Muscle of leg (tissue), 16 donors: ENCODE measurements at places on chromosomes 12 and 14. TPM values are rescaled to one million over a fixed set of nuclear protein-coding genes. Genes with fewer than 3 reads are reported as not detected.
A peak's percentile ranks its signal among the peaks of the same experiment; 100 is the strongest.

- DNase-seq: no peak
- no peak overlapping the region for H3K4me3 ChIP-seq
- peaks cover 59% of the 10 kb centered on the region for H3K36me3 ChIP-seq
- no peaks in the 10 kb centered on the region for H3K4me1 ChIP-seq
- H3K27ac ChIP-seq: no peak overlapping the region
- H3K27me3 ChIP-seq: no peaks in the 10 kb centered on the region
Measured at GRCh38 chr12:110330544-110330943, 49.5 kb downstream of the ATP2A2 start.

- no peak overlapping the region for H3K4me3 ChIP-seq
- no peaks in the 10 kb centered on the region for H3K4me1 ChIP-seq
- no peak overlapping the region for H3K27ac ChIP-seq
- H3K27me3 ChIP-seq: no peaks in the 10 kb centered on the region
- H3K36me3 ChIP-seq: no peaks in the 10 kb centered on the region
Measured at GRCh38 chr12:22858849-22859570, 234.0 kb downstream of the ETNK1 start.

FAM90A1 gene
- total RNA-seq: 0.09 TPM

KLRD1 gene
- total RNA-seq: 0.58 TPM

DNA sequence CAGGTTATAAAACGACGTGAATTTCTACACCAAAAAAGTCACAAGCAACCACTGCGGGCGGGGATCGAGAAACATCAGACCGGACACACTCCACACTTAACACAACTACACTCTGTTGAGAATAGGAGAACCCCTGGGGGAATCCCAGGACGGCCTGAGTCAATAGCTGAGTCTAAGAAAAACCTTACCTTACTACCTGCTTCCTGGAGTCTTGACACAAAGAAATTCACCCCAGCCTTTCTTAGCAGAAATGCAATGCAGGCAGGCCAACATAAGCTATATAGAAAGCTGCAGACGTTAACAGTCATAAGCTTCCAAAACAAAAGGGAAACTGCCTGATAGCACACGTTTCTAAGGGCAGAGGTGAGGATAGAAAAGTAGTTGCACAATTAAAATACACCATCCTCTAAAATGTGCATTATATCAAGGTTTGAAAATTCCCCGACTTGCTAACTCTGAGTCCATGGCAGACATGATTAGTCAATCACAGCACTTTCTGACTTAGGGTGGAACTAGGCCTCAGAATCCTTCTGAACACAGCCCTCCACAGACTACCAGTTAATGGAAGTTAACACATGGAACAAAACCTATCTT lies 68.0 kb downstream of the CCDC88C start:
- no peaks in the 10 kb centered on the region for H3K36me3 ChIP-seq
- no peak overlapping the region for H3K27ac ChIP-seq
- H3K27me3 ChIP-seq: no peaks in the 10 kb centered on the region
- no peak for DNase-seq
- peaks cover 32% of the 10 kb centered on the region for H3K4me1 ChIP-seq

DNA sequence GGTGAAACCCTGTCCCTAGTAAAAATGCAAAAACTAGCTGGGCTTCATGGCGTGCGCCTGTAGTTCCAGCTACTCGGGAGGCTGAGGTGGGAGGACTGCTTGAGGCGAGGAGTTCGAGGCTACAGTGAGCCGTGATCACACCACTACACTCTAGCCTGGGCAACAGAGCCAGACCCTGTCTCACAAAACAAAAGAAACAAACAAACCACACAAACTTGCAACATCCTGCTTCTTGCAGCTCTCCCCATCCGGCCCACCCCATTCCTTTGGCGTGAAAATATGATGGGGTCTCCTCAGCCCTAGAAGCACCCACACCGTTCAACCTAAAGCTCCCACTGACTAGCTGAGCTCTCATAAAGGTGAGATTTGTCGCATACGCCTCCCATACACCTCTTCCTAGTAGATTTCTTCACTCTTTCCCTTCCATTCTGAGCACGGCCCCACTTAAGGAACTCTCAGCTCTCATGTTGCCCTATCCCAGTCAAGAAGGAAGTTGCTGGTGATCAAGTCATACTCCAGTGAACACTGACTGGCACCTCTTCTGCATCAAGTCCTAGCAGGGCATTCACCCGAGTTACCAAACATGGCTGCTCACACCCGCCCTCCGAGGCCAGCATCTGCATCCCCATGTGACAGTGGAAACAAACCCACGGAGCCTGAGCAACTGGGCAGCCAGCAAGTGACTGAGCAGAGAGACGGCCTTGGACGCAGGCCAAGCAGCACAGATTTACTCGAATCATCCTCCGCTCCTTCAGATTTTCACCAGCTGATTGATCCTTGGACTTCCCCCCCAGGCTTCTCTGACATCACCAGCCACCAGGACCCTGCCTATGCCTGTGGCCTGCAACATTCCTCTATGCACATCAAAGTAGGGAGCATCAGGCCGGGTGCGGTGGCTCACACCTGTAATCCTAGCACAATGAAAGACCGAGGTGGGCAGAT lies 18.9 kb upstream of the CD27 start:
- no peaks in the 10 kb centered on the region for H3K36me3 ChIP-seq
- no peak overlapping the region for H3K4me3 ChIP-seq
- peaks cover 12% of the 10 kb centered on the region for H3K4me1 ChIP-seq
- no peaks in the 10 kb centered on the region for H3K27me3 ChIP-seq

- H3K36me3 ChIP-seq: peaks cover 8% of the 10 kb centered on the region
- DNase-seq: no peak
- H3K4me3 ChIP-seq: no peak overlapping the region
Measured at GRCh38 chr12:122959566-122960192, 6.6 kb downstream of the ABCB9 start.

GALNT9 gene
- 0.93 TPM for total RNA-seq

- H3K27ac ChIP-seq: no peak overlapping the region
- DNase-seq: peak; percentile 32
- H3K36me3 ChIP-seq: no peaks in the 10 kb centered on the region
- H3K27me3 ChIP-seq: no peaks in the 10 kb centered on the region
- H3K4me1 ChIP-seq: peaks cover 4% of the 10 kb centered on the region
- no peak overlapping the region for H3K4me3 ChIP-seq
Measured at GRCh38 chr14:89117012-89117411, 292.6 kb downstream of the TTC8 start.

DNA sequence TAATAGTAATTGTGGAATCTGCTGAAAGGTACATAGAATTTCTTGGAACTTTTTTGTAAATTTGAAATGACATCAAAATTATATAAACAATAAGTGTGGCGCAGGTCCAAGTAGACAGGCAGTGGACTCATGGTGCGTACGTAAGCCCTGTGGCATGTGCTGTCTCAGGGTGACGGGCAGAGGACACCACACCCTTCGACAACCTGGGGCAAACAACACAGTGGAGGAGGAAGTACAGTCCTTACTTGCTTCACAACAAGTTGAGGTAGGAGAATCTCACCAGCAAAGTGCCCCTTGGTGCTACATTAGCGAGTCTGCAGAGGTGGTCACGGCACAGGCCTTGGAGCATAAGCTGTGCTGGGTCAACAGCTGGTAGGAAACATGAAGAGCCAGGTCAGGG lies 180.9 kb downstream of the AEBP2 start:
- H3K4me1 ChIP-seq: peaks cover 2% of the 10 kb centered on the region
- DNase-seq: no peak
- H3K36me3 ChIP-seq: no peaks in the 10 kb centered on the region
- H3K27me3 ChIP-seq: no peaks in the 10 kb centered on the region

GRCh38 chr12:132824053-132824452 lies 4.6 kb downstream of the GOLGA3 start:
- no peak overlapping the region for H3K4me3 ChIP-seq
- peaks cover 20% of the 10 kb centered on the region for H3K4me1 ChIP-seq
- no peaks in the 10 kb centered on the region for H3K27me3 ChIP-seq
- no peak for DNase-seq

PLEKHG7 gene
- 0.18 TPM for total RNA-seq

GRCh38 chr14:100880271-100881101 lies 23.0 kb downstream of the RTL1 start:
- peaks cover 79% of the 10 kb centered on the region for H3K4me1 ChIP-seq
- H3K36me3 ChIP-seq: peaks cover 88% of the 10 kb centered on the region
- DNase-seq: no peak

GRCh38 chr12:123200414-123200813 lies 32.5 kb downstream of the MPHOSPH9 start:
- H3K4me1 ChIP-seq: no peaks in the 10 kb centered on the region
- peaks cover 29% of the 10 kb centered on the region for H3K36me3 ChIP-seq

CYP46A1 gene
- total RNA-seq: 2.3 TPM

DNA sequence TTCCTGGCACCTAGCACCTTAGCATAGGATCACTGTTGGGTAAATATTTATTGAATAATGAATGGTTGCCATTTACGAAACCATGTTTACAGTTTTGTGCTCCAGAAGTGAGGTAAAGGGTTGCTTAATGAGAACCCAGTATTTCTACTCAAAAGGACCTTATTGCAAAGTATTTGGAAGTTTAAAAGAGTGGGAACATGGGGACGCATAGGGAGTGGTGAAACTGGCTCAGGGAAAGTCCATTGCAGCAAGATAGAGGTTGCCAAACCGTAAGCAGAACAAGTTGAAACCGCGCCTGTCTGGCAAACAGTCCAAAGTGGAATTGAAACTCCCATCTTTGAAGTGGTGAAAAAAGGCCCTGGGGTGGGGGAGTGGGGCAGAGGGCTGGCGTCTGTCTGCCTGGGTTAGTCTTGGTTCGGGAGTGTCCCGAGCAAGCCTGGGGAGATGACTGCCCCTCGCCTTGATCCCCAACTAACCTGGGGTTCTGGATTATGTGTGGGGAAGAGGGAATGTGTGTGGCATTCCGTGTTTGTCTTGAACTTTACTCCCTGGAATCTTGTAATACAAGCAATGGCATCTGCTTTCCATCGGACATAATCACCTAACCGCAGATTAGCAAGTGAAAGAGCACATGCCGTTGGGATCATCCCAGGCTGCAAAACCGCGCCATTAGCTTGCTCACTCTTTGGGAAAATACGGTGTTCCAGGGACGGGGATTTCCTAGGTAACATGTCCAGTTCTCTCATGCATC lies 7.2 kb downstream of the ALDH2 start:
- no peak overlapping the region for H3K4me3 ChIP-seq
- H3K27me3 ChIP-seq: no peaks in the 10 kb centered on the region
- peaks cover 8% of the 10 kb centered on the region for H3K36me3 ChIP-seq
